AG08396 (cell line): ENCODE measurements at places on chromosomes 5 and 9.
A peak's percentile ranks its signal among the peaks of the same experiment; 100 is the strongest.

DNA sequence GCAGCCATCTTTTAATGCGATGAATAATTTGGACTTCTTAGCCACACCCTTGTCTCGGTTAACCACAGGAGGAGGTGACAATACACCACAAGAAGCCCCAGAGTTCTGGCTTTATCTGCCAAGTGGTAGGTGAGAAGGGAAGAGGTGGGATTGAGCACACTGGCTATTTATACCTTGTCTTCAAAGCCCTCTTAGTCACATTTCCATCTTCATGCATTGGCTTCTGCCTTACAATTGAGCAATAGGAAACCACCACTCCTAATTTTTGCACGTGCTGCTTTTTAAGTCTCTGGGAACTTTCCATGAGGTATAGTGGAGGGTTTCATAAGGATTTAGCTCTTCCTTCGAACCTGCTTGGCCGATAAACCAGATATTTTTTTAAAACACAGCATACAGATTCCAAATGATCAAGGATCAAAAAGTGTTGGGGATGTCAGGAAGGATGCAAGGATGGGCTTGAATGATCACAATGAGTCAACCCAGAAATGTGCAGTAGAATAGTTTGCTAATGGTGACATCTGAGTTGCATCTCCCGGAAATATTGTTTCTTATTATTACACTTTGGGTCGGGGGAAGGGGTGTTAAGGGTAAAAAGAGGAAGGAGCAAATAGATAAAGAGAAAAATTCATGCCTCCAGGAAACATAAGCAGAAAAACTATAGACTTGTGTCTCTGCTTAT, 25.5 kb downstream of the PLAC8L1 start:
- no peak for DNase-seq

- DNase-seq = no peak
These were observed 199.6 kb downstream of the ERCC6L2 start for GRCh38 chr9:96075111-96075510.

- DNase-seq = no peak
These were observed 108.9 kb upstream of the LHFPL2 start for GRCh38 chr5:78757269-78758053.

DNA sequence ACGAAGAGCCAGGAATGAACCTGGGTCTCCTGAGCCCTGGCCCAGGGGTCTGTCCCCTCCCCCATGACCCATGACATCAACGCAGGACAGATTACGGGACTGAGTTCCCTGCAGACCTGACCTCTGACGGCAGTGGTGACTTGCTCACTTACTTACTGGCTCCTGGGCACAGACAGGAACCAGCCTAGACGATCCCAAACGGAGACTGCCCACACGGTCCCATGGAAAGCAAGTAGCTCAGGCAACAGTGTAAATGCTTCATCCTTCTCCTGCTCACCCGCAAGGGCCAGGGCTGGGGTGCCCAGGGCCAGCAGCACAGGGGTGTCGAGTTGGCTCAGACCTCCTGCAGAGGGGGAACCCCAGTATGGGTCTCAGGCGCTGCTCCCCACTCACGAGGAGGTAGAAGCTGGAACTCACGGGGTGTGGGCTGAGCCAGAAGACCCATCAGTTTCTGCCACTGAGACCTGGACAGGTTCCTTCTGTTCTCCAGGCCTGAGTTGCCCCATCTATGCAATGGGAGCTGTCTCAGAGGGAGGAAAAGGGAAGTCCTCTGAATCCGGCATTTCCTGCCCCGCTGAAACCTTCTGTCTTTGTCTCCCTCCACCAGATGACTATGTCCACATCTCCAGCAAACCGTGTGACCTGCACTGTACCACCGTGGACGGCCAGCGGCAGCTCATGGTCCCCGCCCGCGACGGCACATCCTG, 5.6 kb downstream of the ADAMTSL2 start:
- no peak for DNase-seq

DNA sequence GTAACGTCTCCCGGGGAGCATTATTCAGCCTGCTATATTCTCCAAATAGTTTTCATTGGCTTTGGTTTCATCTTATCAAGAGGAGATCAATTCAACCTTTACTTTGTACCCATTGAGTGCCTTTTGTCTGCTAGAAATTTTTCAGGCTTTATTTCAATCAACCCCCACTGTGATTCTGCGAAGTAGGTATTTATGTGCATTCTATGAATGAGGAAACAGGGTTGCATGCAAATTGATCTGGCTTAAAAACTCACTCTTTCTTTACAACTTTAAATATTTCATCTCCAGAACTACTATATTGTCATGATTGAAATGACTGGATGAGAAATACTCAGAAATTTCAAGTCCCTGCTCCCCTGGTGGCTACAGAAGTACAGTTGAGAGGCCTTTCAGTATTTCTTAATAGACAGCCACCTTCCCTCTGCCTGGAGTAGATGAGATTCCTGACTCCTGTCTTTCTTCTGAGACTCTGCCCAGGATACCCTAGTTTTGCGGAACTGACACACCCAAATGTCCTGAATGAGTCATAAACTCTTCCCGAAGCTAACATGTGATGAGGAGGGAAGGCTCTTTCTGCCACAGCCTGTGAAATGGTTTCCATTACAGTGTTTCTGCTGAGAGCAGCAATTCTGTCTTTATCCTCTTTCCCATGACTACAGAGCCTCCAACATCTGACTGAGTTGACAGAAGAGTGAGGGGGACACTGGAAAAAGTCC, 52.6 kb upstream of the TNC start:
- no peak for DNase-seq

DNA sequence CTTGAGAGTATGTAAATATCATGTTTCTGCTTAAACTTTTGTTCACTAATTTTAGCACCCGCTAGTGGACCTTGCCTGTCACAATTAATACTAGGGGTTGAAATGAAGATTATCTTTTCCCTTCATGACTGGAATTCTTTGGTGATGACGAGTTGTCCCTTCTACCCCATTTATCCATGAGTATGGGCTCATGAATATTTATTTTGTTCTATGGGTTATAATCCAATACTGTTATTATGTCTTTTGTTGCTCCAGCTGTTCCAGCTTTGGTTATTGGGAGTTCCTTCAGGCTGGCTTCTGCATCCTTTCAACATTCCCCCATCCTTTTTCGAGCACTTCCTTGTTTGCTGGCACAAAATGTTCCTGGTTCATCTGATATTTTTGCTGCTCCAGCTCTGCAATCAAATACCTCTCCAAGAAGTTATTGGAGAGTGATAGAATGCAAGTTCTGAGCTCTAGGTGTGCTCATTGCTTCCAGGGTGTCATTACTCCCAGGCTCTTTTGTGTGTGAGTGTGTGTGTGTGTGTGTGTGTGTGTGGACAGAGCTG, 19.7 kb upstream of the ARHGEF28 start:
- no peak for DNase-seq

GRCh38 chr9:18668944-18669343, 195.0 kb downstream of the ADAMTSL1 start:
- no peak for DNase-seq

DNA sequence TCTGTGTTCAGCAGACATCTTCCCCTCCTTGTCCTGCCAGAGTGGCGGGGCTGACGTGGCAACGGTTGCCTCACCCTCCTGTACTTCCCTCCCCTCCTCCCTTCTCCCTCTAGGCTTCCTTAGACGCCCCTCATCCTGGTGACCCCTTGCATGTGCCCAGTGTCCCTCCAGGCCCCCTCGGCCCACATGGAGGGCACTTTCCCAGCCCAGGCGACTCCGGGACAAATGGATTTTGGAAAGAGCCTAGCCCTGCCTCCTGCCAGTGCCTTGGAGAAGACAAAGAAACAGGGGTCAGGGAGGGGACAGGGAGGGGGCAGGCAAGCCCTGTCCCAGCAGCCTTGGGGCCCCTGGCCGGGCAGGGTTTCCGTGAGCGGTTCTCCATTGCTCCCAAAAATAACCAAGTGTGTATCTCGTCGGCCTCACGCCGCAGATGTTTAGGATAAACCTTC, 38.3 kb upstream of the NEURL1B start:
- DNase-seq = peak; percentile 32

DNA sequence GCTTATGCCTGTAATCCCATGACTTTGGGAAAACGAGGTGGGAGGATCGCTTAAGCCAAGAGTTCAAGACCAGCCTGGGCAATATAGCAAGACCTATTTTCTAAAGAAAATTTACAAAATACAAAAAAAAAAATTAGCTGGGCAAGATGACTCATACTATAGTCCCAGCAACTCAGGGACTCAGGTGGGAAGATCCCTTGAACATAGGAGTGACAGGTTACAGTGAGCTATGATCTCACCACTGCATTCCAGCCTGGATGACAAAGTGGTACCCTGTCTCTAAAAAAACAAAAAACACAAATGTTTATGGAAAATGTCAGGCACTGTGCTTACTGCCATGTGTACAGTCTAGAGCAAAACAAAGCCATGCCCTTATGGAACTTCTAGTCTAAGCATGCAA, 823.3 kb upstream of the DMAC1 start:
- DNase-seq = no peak

DNA sequence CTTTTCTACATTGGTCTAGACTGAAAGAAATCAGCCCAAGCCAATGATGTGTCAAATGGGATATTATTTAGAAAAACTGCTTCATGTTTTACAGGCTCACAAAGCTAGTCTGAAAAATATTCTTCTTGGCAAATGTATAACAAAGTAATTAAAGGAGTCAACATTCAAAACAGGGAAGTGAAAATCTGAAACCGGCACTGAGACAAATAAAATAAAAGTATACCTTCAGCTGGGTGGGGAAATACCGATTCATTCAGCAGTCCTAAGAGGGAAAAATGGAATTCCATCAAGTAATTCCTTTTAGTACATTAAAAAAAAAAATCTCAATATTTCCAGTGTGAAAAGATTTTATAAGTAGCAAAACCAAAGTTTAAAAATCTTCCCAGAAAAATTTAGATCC, 259.6 kb upstream of the SLC24A2 start:
- no peak for DNase-seq

DNA sequence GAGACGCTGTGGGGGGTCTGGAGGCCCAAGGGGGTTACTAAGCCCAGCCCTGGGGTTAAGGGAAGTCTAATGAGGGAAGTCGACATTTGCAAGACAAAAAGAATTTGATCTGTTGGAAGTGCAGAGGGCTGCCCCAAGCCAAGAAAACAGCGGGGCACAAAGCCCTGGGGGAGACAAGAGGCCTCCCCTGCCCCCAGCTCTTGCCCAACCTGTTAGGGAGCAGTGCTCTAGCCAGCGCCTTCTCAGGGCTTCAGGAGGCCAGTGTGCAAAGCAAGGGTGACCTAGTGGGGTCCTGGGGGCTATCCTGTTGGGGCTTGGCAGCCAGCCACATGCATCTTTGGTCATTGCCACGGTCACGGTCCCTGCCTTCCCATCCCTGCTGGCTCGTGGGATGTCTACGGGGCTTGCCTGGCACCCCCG, 25.2 kb downstream of the GFI1B start:
- DNase-seq = no peak

DNA sequence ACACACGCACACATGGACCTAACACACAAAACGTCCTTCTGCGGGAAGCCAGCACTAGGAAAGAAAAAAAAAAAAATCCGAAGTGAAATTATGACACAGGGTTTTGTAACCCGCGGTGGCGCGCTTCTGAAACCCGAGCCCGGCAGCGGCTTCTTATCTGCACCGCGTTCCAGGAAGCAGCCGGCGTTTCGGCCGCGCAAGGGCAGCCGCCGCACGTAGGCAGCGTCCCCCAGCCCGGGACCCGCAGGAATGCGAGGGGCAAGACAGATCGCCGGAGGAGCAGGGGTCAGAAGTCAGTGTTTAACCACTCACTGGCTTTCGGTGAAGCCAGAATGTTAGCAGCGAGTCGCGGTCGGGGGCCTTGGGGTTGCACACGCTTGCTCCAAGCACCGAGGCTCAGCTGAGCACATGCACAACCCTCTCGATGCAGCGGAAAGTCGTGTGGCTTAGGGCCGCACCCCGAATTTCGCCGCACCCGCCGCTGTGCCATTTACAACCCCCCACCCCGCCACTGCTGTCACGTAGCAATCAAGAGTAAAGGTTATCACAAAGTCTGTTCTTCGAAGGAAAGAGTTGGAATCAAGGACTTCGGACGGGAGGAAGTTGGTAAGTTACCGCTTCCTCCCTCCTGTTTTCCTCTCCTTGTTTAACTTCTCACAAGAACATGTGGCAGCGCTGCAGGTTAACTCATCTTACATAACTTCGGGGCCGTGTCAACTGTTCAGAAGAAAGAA, 167.9 kb downstream of the AUH start:
- DNase-seq = peak; percentile 84

- no peak for DNase-seq
These were observed 16.1 kb upstream of the CRB2 start for GRCh38 chr9:123339666-123340510.

GRCh38 chr5:34811706-34812105, 27.3 kb upstream of the TTC23L start:
- no peak for DNase-seq

GRCh38 chr9:129773262-129774048, 20.6 kb upstream of the PTGES start:
- DNase-seq = no peak

DNA sequence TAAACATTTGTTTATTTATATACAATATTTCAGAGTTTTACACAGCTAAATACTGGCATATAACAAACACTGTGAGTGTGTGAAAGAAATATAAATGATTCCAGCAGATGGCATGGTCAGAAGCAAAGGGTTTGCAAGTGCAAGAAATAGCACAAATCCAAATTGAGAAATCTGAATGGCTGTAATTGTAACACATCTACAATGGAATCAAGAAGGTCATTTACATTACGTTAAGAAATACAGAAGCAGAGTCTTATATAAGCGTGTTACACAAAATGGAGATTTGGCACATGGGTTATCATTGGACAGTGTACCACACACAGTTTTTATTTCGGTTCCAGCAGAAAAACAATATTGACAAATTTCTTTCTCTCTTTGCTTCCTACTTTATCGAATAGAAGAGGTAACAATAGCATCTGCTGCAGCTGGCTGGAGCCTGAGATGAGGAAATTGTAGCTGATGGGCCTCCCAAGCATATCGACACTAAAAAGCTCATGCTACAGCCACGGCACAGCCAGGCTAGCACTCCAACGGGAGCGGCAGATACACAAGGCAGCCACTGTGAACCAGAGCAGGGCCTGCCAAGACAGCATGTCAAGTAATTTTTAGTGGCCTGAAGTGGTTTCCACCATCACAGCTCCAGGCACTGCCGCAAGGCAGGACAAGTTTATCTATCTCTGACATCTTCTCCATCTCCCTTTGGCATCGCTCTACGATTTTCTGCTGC, 564.6 kb upstream of the DMAC1 start:
- DNase-seq = no peak

GRCh38 chr5:67643536-67643935, 446.9 kb upstream of the CD180 start:
- DNase-seq = no peak

GRCh38 chr9:107422189-107423185, 67.1 kb downstream of the KLF4 start:
- DNase-seq = peak; percentile 73

- no peak for DNase-seq
These were observed 19.3 kb upstream of the CARTPT start for GRCh38 chr5:71699751-71700150.

DNA sequence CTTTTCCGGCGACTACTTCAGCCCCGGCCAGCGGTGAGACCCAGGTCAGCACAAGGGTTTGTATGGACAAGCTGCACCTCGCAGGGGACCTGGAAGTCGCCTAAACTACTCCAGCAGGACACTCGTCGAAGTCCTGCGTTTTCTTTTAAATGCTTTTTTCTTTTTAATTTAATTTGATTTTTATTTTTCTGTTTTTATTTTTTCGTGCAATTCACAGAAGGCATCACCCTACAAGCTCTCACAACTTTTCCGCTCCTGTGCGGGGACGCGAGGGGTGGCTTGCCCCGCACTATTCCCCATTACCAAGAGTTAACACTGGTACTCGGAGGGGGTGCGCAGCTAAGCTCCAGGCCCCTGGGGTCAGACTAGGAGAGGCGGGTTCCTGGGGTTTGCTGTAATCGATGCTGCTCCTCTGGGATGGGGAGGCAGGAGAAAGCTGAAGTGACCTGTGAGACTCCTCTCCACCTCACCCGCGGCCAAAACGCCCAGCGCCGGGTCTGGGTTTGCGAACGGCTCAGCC, 1.3 kb downstream of the EDIL3 start:
- DNase-seq = no peak
